ENCODE measurements at places on chromosomes 7 and 10.
A peak's percentile ranks its signal among the peaks of the same experiment; 100 is the strongest.

DNA sequence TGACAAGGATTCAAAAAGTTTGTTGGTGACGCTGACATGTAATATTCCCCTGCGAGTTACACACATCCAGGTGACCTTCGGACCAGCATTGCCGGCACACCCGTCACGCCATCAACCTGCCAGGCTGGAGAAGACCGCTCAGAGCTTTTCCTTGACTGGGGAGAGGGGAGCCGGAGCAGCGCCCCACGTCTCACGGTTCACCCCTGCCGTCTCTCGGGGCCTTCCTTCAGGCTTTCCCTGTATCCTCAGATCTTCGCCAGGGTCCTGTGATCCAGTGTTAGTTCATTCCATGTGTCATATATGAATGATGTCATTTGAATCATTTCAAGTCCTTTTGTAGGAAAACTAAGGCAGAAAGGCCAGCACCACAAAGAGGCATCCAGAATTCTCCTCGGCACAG is 127.8 kb downstream of the MGMT start:
- DNase-seq = no peak

DNA sequence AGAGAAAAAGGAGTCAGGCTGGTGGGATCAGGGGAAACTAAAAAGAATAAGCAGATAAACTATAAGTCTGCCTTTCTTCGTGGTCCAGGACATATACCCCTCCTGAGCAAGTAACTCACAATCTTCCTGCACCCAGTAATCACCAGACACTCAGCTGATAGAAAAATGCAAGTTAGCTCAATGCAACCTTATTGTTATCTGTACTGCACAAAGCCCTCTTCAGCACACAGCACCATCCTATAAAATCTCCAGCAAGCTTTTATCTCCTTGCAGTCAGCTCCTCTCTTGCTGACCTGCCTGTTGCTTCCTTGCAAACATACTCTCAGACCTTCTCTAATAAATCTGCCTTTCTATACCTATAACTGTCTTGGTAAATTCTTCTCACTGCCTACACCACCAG is 6.7 kb downstream of the SLC37A3 start:
- no peak for DNase-seq

GRCh38 chr7:106947244-106947728 is 82.2 kb downstream of the PIK3CG start:
- DNase-seq = peak; percentile 64

GRCh38 chr10:3482200-3482993 is 302.6 kb downstream of the KLF6 start:
- peak; percentile 34 for DNase-seq

- no peak for DNase-seq
These were observed 148.2 kb upstream of the WNT16 start for GRCh38 chr7:121180436-121181063.

GRCh38 chr7:149719912-149720335 is 53.5 kb downstream of the ZNF467 start:
- no peak for DNase-seq

- DNase-seq = no peak
These were observed 227.2 kb downstream of the CCDC3 start for GRCh38 chr10:12774204-12774894.

GRCh38 chr10:95821720-95822119 is 65.8 kb downstream of the ENTPD1 start:
- DNase-seq = no peak

GRCh38 chr7:157738066-157738460 is 401.3 kb downstream of the DNAJB6 start:
- DNase-seq = no peak

DNA sequence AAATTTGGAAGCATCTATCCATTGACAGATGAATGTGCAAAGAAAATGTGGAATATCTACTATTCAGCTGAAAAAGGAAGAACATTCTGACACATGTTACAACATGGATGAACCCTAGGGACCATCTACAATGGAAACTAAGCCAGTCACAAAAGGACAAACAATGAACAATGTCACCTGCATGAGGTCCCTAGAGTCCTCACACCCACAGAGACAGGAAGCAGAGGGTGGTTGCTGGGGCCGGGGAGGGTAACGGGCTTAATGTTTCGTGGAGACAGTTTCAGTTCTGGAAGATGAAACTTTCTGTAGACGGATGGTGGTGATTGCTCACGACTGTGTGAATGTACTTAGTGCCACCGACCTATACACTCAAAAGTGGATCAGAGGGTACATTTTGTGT is 282.9 kb downstream of the ADARB2 start:
- DNase-seq = no peak

GRCh38 chr10:21535494-21535965 is 1.5 kb downstream of the MLLT10 start:
- no peak for DNase-seq

DNA sequence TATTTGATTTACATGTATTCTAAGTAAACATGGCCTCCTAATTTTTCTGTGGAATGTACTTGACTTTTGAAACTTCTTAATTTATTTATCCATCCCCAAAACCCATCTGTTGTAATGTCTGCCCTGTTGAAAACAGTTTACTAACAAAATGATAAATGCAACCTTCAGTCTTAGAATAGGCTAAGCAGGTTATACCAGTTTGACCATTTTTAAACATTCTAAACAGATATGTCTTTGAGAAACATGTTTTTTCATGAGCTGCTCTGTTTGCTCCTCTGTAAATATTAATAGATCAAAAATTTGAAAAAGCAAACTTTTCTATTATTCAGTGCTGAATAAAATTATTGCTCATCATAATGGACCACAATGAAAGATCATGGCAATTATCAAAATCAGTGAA is 33.4 kb upstream of the NRBF2 start:
- no peak for DNase-seq

All from NCI-H187 treated with DMSO at 0.1 percent for 48 hours (cell line).